Lung (tissue), 17 donors: ENCODE measurements at places on chromosomes 4 and X. TPM values are rescaled to one million over a fixed set of nuclear protein-coding genes. Genes with fewer than 3 reads are reported as not detected.
A peak's percentile ranks its signal among the peaks of the same experiment; 100 is the strongest.

CBR4 gene
- 32.1 TPM for total RNA-seq

DNA sequence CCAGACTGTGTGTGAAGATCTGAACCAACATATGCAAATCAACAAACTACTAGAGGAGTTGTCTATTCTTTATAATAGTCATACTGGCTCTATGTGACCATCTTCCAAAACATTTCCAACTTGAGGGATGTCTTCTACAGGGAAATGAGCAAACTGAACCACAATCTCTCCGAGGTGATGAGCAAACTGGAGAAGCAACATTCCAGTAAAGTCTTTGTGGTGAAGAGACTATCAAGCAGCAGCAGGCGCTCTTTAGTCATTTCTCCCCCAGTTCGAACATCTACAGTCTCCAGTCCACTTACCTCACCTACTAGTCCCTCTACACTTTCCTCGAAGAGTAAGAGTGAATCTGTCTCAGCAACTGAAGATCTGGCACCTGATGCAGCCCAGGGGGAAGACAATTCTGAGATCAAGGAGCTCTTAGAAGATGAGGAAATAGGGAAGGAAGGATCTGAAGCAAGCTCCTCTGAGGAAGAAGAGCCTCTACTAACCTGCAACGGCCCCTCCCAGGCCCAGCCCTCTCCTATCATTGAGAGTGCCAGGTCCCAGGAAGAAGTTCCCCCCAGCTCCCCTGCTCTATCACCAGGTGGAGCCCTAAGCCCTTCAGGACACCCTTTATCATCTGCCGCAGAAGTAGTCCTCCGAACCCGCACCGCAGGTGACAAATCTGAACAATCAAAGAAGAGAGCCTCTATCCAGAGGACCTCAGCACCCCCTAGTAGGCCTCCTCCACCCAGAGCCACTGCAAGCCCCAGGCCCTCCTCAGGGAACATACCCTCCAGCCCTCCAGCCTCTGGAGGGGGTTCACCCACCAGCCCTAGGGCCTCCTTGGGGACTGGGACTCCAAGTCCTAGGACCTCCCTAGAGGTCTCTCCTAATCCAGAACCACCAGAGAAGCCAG, 98.1 kb downstream of the HNRNPD start:
- DNase-seq = no peak

- no peak for DNase-seq
Measured at GRCh38 chr4:96455045-96455720, 615.3 kb downstream of the PDHA2 start.

- DNase-seq = no peak
Measured at GRCh38 chr4:28621591-28621990, 1761.0 kb downstream of the STIM2 start.

GRCh38 chr4:52037689-52038102, 403 bp downstream of the SGCB start:
- DNase-seq = peak; percentile 74
